NCI-H226 (cell line): ENCODE measurements at places on chromosomes 4 and X.

DNA sequence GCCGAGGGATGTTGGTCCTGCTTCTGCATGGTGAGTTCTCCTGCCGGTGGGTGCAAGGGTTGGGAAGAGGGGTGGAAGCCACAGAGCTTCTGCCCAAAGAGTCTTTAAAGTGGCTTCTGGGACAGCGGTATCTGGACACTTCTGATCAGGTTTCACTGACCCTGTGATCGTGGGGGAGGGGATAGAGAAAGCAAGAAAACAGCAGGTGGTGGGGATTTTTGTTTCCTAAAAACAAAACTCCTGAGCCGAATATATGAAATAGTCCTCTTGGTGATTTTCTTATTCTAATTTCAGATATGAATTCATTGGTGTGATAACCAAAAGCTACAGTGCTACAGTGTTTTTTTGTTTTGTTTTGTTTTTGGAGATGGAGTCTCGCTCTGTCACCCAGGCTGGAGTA lies 754 bp downstream of the NYX start:
- DNase-seq, result no peak

- no peak for DNase-seq
Measured at GRCh38 chrX:32987142-32987541, 224.2 kb downstream of the DMD start.

DNA sequence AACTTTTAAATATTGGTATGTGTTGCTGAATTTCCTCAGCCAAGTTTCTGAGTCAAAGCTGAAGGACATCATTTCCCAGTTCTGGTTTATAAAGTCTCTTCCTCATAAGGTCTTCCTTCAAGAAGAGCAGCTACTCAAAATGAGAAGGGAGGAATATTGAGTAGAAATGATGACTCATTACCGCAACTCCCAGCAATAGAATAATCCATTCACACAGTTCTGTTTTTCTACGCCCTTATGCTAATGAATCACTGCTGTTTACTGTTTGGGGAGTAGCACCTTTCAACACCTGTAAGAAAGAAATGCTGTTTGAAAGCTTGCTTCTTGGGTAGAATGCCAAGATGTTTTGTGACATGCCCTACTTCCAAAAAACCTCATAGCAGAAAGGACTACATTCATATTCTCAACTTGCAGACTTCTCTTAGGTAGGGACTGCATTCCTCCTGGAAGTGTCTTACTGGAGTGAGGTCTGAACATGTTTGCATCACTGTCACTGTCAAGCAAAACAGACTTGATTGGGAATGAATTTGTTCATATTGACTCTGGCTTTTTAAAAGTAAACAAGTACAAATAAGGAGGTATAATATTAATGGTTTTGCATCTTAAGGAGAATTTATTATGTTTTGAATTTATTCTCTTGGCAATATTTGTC lies 147.2 kb upstream of the BANK1 start:
- DNase-seq, result no peak

GRCh38 chr4:38765382-38765781 lies 17.4 kb downstream of the TLR10 start:
- no peak for DNase-seq

- no peak for DNase-seq
Measured at GRCh38 chr4:139265654-139266053, 14.4 kb downstream of the MGARP start.

- no peak for DNase-seq
Measured at GRCh38 chrX:51182545-51182944, 150.1 kb upstream of the NUDT10 start.

- no peak for DNase-seq
Measured at GRCh38 chr4:55175779-55176231, 50.4 kb upstream of the KDR start.

- no peak for DNase-seq
Measured at GRCh38 chr4:101033986-101034385, 313.3 kb downstream of the PPP3CA start.

GRCh38 chrX:13774696-13775095 lies 40.1 kb downstream of the OFD1 start:
- no peak for DNase-seq

GRCh38 chrX:132209527-132209926 lies 9.7 kb downstream of the RAP2C start:
- DNase-seq, result no peak

DNA sequence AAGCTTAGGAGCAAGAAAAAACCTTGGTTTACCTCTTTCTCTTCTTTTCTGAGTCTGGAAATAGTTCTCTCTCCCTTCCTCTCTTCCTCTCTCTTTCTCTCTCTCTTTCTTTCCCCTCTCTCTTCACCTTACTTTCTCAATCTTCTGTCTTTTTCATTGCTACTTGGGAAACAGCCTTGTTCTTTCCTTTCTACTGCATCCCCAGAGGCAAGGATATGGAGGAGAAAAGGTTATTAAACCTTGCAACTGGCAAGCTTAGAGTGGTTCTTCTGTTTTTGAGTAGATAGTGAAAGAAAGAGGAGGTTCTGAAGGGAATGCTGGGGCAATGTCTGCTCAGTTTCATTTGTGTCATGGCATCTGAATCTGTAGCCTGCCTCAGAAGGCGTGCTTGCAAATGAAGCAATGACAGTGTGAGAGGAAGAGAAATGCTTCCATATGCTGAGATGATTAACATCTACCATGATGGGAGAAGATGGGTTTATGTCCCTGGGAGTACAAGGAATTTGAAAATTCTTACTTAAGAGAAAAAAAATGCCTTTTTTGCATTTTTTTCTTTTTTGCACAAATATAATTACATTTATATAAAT lies 190.6 kb downstream of the CEP135 start:
- no peak for DNase-seq

DNA sequence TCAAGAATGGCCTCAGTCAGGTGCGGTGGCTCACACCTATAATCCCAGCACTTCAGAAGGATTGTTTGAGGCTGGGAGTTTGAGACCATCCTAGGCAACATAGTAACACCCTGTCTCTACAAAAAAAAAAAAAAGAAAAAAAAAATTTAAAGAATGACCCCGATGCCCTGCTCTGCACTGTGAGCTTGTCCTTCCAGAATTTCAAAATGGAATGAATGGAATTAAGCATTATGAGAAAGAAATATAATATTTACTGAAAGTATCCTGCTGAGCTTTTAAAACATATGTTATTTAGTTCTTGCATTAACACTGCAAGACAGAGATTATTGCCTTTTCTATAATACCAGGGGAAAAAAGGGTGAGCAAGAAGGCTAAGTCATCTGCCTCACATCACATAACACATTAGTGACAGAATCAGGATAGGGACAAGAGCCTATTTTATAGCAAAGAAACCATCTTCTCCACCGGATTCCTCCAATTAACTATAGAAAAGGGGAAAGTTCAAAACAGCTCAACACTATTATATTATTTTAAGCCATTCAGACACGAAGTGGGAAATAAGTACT lies 41.9 kb upstream of the GAB1 start:
- DNase-seq, result no peak

- DNase-seq, result peak; percentile 73
Measured at GRCh38 chr4:13918110-13918509, 290.6 kb upstream of the BOD1L1 start.

DNA sequence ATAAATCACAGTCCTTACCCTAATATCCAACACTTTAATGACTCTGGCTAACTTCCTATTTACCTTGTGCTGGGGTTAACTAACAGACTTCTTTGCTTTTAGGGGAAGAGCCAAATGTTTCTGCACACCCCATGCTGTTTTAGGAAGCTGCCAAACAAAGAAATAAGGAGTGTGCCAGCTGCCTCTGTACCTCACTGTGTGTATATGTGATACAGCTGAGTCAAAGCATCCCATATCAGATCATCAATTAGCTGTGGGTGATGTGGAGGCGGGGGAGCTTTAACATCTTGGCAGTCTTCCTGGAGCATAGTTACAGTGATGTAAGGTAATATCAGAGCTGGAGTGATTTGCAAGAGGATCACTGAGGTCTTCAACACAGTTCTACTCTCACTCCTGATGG lies 95.4 kb downstream of the COL25A1 start:
- peak; percentile 70 for DNase-seq

DNA sequence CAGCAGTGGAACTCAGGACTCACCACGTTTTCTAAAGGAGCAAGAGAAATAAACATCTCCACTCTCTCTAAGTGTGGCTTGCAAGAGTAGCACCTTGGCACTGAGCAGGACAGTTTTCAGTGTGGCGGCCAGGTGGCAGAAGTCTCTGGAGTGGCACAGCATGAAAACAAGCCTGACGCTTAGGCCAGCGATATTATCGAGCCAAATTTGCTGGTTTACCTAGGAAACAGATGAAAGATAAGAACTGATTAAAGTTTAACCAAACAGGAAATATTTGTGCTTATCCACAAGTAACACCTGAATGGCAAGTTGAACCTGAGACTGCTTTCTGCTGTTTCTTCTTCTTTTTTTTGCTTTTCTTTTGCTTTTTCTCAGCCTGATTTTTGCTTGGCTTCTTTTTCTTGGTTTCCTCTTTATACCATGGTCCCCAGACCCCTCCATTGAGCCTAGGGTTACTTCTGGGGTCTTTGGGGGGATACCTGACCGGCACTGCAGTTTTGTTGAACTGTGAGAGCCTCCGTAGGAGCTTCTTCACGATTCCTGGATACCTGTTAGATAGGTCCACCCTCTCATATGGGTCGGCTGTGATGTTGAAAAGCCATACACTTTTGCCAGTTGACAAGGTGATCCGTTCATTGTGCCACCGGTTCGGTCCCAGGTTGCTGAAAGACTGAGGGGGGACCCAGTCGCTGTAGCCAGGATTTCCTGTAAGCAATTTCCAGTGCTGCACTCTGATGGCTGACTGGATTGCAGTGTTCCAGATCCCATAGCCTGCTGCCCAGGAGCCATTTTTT lies 77.3 kb downstream of the ARSJ start:
- no peak for DNase-seq

GRCh38 chr4:19298998-19299397 lies 952.7 kb upstream of the SLIT2 start:
- no peak for DNase-seq
